NT2/D1 (cell line): ENCODE measurements at places on chromosomes 5 and 9.
A peak's percentile ranks its signal among the peaks of the same experiment; 100 is the strongest.

GRCh38 chr5:56128113-56128512, 105.0 kb downstream of the ANKRD55 start:
- DNase-seq = no peak

GRCh38 chr5:38008198-38008597, 168.4 kb upstream of the GDNF start:
- DNase-seq = no peak

GRCh38 chr5:179731791-179732411, 721 bp upstream of the MAML1 start:
- no peak for DNase-seq

DNA sequence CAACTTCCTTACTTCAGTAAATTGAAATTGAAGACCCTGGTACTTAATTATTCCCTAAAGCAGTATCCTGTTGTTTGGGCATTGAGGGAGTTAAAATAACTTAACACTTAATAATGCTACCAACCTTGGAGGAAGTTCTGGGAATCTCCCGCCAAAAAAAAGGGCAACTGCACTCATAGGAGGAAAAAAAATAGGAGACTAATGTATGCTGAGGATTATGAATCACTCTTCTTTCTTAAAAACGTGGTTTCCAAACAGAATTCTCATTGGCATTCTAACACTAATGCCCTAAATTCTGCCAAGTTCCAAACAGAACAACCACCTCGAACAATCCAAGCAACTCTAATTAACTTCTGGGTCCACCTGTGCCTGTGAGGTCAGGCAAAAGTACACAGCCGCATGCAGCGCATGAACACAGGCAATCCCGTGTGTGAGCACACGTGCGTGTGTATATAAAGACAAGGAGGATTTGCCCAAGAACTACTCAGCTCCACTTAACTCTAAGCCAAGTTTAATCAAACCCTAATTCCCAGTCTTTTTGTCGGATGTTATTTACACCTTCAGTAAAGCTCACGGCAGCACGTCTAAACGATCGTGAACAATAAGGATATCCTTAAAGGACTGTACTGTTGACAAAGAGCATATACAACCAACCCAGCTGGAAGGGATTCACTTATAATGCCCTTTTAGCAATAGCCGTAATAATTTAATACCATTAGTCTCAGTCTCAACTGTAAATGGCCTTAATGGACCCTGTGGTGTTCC, 78.4 kb downstream of the EBF1 start:
- no peak for DNase-seq

GRCh38 chr9:125153712-125154367, 10.5 kb upstream of the SCAI start:
- no peak for DNase-seq

DNA sequence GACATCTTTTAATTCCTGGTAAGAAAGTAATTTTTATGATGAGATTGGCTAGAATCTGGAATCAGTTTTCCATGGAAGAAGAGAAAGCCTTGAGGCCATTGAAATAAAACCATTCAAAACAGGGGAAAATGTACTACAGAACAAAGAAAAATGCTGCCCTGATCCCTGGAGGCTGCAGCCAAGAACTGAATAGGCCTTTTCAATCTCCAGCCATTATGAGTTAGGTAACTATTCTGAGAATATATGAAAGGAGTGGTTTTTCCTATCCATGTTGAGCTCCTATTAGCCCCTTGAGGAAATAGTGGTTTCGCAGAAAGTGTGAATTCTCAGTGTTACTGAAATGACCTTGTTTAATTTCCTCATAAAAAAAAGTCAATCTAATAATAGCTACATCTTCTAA, 408.5 kb upstream of the GRAMD2B start:
- DNase-seq = no peak

- DNase-seq = peak; percentile 28
Observed at GRCh38 chr5:31107091-31107518, 86.4 kb upstream of the CDH6 start.

DNA sequence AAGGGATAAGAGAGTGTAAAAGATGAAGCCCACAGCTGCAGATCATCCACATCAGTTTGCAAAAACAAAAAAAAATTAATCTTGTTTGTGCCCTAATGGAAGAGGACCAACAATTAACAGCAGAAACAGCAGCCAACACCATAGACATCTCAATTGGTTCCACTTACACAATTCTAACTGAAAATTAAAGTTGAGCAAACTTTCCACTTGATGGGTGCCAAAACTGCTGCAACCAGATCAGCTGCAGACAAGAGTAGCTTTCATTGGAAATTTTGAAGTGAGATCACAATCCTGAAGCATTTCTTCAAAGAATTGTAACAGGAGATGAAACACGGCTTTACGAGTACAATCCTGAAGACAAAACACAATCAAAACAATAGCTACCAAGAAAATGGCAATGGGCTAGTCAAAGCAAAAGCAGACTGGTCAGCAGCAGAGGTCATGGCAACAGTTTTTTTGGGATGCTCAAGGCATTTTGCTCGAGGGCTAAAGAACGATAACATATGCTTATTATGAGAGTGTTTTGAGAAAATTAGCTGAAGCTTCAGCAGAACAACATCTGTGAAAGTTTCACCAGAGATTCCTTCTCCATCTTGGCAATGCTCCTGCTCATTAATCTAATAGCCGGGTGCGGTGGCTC, 4.1 kb upstream of the RBM27 start:
- DNase-seq = no peak

GRCh38 chr9:109967651-109968642, 187.9 kb downstream of the PALM2AKAP2 start:
- no peak for DNase-seq

- peak; percentile 60 for DNase-seq
Observed at GRCh38 chr5:88729084-88729828, 153.7 kb downstream of the MEF2C start.

- no peak for DNase-seq
Observed at GRCh38 chr5:14250748-14251701, 107.9 kb downstream of the TRIO start.

DNA sequence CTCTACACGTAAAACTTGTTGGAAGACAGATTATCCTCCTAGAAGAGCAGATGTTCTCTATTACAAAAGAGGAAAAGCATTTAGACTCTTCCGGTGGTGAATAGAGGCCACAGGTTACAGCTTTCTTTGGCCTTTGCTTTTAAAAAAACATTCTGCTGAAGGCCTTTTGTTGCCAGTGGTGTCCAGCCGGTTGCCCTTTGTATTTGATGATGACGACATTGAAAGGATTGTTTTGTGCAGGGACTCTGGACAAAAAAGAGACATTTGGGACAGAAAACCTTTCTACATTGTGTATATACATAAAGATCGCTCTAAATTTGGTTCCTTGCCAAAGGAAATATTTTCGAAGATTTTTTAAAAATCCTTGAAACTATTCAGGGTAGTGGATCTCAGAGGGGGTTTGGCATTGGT, 180.3 kb downstream of the C9orf152 start:
- no peak for DNase-seq

DNA sequence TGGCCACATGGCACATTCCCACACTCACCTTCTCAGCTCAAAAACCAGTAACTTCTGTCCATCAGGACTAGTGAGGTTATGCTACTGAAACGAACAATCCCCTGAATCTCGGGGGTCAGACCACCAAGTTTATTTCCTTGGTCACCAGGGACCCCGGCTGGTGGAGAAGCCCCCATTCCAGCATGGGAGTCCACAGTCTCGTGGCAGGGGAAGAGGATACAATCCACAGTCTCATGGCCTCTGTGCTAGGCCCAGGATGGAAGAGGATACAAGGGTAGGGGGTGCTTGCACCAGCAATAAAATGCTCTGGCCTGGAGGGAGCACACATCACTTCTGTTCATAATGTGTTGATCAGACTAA, 7.4 kb upstream of the CARD19 start:
- no peak for DNase-seq

- no peak for DNase-seq
Observed at GRCh38 chr5:8523501-8523900, 654.6 kb downstream of the MTRR start.

DNA sequence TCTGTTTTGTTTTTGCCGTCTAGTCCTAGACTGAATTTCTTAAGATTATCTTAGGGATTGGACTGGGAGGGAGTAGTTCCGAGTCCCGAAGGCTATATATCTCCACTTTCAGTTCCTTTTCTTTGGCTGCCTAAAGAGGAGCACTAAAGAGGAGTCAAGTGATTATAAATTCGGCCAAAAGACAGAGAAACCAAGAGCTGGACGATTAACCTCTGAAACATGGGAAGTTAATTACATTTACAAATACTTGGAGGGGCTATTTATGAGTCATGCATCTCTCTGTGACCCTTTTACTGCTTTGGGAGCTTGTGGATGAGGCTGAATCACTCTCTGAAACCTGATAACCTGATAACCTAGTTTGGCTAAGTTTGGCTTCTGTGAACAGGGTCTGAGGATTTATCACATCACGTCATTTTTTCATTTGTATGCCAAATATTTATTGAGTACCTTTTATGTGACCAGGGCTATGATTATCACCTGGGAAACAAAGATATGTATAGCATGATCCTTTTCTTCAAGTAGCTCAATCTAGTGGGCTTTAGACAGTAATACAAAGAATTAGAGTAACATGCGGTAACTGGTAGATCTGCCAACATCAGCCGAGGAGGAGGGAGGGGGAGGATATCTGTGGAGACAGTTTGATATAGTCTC, 180.9 kb downstream of the CD180 start:
- DNase-seq = no peak

DNA sequence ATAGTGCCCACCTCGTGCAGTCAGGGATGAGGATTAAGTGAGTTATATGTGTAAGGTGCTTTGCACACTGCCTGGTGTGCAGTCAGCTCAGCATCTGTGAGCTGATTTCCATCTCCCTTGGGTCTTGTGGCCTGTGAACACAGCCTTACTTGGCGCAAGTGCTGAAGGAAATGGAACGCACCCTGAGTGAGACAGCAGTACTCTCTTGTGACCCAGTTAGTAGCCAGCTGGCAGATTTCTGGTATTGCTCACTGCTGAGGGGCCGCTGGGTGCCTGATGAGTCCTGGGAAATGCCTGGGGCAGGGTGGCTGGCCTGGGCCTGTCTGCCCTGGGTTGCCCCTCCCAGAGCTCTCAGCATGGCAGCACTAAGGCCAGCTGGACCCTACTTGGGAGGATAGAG, 90.9 kb upstream of the BOD1 start:
- no peak for DNase-seq

DNA sequence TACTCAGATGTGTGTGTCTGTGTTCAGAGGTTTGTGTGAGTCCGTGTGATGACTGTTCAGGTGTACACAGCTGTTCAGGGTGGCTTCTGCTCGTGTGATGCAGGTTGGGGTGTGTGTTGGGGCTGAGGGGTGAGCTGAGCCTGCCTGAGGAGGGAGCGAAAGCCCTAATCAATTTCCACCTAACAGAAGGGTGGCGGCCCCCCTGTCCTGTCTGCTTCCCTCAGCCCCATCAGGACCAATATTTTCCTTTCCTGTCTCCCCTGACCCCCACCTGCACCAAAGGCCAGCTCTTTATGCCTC, 30.2 kb downstream of the LHX2 start:
- no peak for DNase-seq

- DNase-seq = no peak
Observed at GRCh38 chr5:125967576-125967975, 455.6 kb upstream of the GRAMD2B start.

- DNase-seq = no peak
Observed at GRCh38 chr5:73067213-73067612, 53.2 kb upstream of the TMEM171 start.
